ENCODE measurements at places on chromosomes 1 and 21.
A peak's percentile ranks its signal among the peaks of the same experiment; 100 is the strongest.

DNA sequence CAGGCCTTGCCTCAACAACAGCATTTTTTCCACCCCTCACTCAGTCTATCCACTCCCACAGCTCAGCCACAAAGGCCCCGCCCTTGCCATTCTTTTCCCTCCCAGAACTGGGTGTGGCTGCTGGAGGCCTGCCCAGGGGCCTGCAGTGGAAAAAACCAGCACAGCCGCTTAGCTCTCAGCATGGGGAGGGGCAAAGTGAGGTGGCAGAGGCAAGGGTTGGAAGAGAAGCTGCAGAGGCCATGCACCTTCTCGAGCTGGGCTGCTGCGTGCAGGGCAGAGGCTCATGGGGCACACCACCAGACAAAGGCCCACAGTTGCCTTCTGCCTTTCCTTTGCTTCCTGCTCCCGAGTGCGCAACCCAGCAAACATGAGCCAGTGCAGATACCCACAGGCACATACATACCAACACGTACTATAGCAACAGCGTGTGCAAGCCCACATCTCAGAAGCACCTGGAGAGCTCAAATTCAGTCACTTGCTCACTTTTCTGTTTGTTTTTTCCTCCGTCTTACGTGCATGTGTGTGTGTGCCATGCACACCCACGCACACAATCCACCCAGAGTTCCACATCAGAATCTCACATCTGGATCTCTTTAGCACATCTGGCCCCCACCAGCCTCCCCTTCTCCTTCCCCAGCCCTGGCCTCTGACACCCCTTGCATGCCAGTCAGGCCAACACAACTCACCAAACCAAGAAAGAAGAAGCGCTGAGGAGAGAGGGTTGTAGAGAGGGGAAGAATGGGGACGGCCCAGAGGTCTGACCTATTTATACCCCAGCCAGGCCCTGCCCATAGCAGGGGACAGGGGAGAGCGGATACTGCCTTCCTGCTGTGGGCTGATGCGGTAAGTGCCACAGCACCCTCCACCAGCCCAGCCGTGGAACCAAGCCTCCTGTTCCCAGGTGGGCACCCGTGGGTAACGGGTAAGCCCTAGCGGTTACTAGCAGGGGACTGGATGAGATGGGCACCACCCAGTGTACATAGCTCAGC is at the start of gene S100A4:
TSS of gene S100A4 (minus strand) at position 740 of the 989 bp plus-strand sequence. CDS start 1,012 bp downstream, outside the sequence.
- DNase-seq, result peak; percentile 90

GRCh38 chr1:201401700-201402099 is 2.6 kb upstream of the LAD1 start:
- DNase-seq, result no peak

- no peak for DNase-seq
Measured at GRCh38 chr1:230166366-230167132, 99.5 kb downstream of the GALNT2 start.

DNA sequence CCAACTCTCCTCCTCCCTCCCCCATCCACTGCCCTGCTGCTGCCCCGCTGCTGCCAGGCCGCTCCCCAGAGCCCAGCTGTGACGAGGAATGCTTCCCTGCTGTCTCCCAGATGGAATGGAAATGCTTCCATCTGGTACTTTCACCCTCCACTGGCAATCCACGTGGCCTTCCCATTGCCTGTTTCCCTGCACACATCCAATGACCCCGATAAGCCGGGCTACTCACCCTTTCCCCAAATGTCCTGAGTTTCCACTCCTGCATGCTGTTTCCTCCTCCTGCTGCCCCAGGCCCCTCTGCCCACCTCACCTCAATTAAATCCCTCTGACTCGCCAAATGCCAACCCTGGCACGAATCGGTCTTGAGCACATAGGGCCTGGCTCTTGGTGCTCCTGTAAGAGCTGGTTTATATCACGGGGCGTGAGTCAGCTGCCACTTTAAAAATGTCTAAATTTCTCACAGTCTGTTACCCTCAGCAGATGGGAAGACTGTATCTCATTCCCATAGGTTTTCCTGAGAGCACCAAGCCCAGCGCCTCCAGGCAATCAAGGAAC is 36.4 kb downstream of the MRAP start:
- DNase-seq, result no peak

DNA sequence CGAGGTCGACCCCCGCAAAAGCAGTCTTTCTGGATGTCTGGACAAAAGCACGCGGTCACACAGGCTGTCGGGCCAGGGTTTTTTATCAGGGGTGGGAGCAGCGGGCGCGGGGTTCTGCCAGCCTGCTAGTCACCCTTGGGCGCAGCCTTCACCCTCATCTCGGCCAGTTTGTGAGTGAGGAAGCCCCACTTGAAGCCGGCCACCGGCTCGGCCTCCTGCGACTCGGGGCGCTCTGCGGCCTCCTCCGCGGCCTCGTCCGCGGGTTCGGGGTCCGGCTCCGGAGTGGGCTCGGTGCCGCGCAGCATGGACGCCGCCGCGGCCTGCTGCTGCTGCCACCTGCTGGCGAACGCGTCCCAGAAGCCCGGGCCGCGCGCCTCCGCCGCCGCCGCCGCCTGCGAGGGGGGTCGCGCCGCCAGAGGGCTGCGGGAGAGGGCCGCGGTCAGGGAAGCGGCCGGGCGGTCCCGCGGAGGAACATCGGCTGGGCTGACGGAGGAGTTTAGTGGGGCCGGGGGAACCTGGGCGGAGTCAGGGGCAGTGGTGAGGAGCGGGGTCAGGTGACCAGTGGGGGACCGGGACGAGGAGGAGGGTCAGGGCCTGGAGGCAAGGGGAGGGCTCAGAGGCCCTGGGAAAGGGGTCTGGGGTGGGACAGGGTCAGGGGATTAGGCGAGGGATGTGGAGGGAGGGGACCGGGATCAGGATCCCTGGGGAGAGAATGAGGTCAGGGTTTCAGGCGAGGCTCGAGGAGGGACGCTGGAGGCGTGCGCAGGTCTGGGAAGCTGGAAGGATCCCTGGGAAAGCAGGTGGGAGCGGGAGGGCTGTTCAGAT is 4.5 kb downstream of the C1orf232 start:
- no peak for DNase-seq

- no peak for DNase-seq
Measured at GRCh38 chr1:220565670-220566069, 37.7 kb downstream of the MARK1 start.

- DNase-seq, result no peak
Measured at GRCh38 chr21:27047283-27047657, 80.4 kb upstream of the ADAMTS5 start.

DNA sequence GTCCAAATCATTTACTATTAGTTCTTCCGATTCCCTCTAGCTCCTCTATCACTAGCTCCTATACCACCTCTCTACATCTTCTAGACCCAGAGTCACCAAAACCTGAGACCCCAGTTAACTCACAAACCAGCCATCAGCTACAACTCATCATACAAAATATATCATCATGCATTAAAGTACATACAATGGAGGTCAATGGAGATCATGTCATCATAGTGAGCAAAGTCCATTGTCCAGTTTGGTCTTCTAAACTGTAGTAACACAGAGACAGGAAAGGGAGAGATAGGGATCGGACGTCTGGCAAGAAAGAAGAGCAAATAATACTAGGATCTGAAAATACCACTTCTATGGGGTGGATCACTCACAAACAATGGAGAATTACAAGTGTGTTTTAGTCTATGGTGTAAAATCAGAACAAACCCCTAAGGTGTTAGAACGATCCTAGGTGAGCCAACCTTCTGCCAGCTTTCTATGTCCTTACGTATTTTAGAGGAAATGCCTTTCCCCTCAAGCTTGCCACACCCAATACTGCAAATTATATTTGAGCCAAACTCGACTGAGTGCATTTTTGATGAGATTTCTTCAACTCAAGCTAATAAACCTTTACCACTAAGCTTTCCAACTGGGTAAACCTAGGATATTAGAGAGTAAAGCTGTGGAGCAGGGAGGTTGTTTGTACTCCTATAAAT is 3.9 kb downstream of the ADIPOR1 start:
- no peak for DNase-seq

- DNase-seq, result no peak
Measured at GRCh38 chr1:113998361-113998760, 19.1 kb downstream of the OLFML3 start.

GRCh38 chr1:162732566-162733335 is 57.8 kb upstream of the HSD17B7 start:
- no peak for DNase-seq

GRCh38 chr21:42463861-42464515 is 32.0 kb downstream of the RSPH1 start:
- DNase-seq, result no peak

- peak; percentile 7 for DNase-seq
Measured at GRCh38 chr1:35929730-35930592, 944 bp upstream of the AGO3 start.

GRCh38 chr21:40395732-40396131 is 451.2 kb downstream of the DSCAM start:
- no peak for DNase-seq

GRCh38 chr1:239547987-239548386 is 161.6 kb downstream of the CHRM3 start:
- no peak for DNase-seq

Measured in stimulated activated CD4-positive, alpha-beta T cell treated with anti-CD3 and anti-CD28 coated beads, Interleukin-15, amount 100 ng/mL, for 48 hours (primary cell).